ENCODE measurements at places on chromosomes 3 and 15.

DNA sequence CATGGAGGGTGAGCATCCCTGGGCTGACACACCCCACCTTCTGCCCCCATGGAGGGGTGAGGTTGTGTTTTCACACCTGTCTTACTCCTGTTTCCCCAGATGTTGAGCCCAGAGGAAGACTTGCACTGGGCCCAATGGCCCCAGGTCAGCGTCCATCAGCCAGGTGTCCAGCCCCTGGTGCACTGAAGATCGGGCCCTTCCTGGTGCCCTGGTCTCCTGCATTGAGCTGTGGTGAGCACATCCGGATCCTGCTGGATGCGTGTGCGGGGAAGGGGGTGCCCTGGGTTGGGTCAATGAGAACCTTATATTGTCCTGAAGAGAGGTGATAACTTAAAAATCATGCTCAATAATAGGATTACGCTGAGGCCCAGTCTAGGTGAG lies 227.3 kb downstream of the SNRPN start:
- DNase-seq: no peak

GRCh38 chr3:134229038-134229437 lies 21.6 kb downstream of the RYK start:
- DNase-seq: no peak

GRCh38 chr3:95798628-95799027 lies 1015.8 kb upstream of the EPHA6 start:
- no peak for DNase-seq

DNA sequence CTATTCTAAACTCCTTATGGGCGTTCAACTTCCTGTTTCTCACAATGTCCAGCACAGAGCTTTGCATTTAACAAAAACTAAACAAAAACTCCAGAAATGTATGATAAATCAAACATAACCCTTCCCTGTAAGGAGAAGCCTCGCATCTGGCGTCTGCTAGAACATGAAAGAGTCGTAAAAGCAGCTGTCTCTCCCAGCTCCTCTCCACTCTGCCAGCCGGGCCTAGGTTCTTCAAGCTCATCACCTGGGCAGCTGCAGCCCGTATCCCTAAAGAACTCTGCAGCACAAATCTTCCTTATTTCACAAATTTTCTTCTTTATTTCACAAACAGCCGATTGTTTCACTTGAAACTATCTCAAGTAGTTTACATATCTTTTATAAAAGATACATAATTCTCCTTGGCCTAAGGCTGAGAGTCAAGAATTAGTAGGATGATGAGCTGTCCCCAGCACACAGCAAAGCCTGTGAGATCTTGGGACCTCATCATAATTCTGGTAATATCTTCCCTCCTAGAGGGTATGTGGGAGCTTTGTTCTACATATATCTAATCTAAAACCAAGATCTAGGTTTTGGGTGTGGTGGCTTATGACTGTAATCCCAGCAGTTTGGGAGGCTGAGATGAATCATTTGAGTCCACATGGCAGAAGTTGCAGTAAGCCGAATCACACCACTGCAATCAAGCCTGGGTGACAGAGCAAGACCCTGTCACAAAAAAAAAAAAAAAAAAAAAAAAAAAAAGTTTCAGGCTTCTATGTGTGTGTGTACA lies 35.3 kb downstream of the ANXA2 start:
- DNase-seq: peak; percentile 86

DNA sequence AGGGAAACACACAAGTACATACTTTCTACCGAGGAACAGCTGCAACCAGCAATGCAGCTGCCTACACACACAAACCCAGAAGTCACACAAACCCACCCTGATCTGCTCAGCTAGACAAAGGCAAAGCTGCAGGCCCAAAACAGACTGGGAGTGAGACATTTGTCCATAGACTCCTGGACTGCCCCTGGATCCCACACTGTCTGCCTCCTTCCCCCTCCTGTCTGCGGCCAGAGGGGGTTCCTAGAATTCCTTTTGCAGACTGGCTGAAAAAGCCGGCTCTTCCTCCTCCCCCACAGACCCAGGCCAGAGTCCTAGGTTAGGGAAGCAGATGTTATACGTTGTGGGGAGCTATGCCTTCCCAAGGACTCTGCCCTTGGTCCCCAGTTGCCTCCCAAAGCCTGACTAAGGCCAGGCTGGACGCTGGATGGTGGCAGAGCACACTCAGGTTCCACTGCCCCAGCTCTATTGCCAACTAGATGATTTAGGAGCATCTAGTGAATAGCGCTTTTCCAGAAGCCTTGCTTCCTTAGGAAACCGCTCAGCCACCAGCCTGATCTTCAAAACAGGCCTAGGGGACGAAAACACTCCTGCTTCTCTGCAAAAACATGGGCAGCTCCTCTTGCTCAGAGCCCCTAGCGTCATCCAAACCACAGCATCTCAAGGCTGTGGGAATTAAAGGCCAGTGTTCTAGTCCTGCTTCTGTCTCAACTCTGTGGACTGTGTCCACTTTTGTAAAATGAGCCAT lies 37.4 kb upstream of the CILP start:
- DNase-seq: no peak

DNA sequence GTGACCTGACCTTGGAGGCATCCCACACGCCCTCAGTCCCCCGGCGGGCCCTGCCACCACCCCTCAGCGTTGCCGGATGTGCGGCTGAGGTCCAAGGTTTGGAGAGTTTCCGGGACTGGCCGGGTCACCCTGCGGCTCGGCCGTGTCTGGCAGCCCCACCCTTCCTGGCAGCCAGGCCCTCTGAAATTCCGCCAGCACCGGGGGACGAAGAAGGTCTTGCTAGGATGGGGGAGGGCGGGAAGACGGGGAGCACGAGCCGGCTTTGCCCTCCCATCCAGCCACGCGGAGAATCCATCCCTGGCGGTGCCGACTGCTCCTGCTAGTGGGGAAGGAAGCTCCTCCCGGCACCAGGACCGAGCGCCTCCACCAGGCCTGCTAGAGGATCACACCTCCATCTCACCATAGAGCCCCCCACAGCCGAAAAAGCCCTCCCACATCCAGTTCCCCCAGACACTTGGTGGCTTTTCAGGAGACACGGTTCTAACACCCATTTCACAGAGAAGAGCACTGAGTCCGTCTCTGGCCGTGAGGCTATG lies 81.5 kb downstream of the CPN2 start:
- DNase-seq: no peak
